ENCODE measurements at places on chromosomes 11 and 22.

- DNase-seq = peak; percentile 98
These were observed at the start of gene TMEM132A for GRCh38 chr11:60924110-60924905. TSS of gene TMEM132A (plus strand) at chr11:60924460. CDS start at chr11:60924634, 174 bp downstream.

- no peak for DNase-seq
These were observed 53.3 kb upstream of the SUSD2 start for GRCh38 chr22:24128021-24128420.

GRCh38 chr11:77397631-77398030, 76.3 kb downstream of the PAK1 start:
- no peak for DNase-seq

DNA sequence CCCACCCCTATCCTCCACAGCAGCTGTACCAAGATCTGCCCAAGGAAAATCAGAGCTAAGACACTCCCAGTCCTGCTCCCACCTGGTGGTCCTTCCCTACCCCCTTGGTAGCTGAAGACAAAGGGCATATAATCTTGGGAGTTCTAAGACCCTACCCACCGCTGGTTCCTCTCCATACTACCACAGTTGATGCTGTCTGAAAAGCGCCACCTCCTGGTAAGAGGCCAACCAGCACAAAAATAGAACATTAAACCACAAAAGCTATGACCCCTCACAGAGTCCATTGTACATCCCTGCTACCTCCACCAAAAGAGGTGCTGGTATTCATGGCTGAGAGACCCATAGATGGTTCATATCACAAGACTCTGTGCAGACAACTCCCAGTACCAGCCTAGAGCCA, 161.5 kb upstream of the ARHGAP42 start:
- peak; percentile 18 for DNase-seq

GRCh38 chr11:75867778-75868374, 52.9 kb downstream of the UVRAG start:
- peak; percentile 43 for DNase-seq

GRCh38 chr11:111368285-111368560, 10.9 kb downstream of the POU2AF1 start:
- DNase-seq = no peak

- peak; percentile 50 for DNase-seq
These were observed 30.1 kb downstream of the IGHMBP2 start for GRCh38 chr11:68933605-68934320.

DNA sequence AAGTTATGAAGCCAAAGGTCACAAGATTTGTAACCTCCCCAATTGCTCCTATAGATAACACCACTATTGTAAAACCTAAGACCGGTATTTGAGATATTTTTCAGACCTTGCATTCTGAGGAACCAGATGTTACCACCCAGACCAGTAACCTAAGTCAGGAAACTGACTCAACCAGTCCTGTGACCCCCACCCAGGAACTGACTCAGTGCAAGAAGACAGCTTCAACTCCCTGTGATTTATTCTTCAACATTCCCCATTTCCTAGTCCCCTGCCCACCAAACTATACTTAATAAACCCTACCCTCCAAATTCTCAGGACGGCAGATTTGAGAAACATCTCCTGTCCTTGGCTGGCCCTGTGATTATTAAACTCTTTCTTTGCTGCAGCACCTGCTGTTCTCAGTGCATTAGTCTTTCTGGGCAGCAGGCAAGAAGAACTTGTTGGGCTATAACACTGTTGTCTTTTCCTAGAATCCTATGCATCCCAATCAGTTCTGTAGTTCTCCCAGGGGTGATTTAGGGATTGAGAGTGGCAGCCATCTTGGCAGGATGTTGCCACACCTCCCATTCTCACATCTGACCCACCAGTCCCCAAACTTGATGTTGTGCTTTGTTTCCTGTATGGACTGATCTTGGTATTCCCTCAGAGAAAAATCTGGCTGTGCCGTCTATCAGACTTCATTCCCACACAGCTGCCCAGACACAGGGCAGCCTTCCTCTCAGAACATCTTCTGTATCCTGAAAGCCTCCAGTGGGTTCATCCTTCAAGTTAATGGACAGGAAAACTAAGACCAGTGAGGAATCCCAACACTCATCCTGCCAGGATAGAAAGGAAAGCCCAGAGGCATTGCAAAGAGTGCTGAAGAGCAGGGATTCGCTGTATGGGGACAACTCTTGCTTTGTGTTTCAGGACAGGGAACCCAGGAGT, 104.0 kb downstream of the PDE2A start:
- DNase-seq = no peak

DNA sequence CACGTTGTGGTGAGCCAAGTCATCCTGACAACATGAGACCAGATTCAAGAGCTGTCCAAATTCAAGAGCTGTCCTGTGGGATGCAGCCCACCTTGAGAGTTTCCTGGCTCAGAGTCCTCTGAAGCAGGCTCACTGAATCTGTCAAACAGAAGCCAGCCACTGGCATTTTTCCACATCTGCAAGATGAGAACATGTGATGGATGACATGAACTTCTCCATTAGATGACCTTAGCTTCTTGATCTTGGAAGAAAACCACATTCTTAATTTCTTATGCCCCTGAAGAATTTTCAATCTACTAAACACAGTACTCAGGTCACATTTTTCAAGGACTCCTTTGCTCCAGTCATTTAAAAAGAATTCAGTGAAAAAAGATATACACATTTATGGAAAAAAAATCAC, 291.0 kb downstream of the GUCY1A2 start:
- no peak for DNase-seq

- DNase-seq = no peak
These were observed 19.9 kb downstream of the TRIOBP start for GRCh38 chr22:37716708-37717107.

DNA sequence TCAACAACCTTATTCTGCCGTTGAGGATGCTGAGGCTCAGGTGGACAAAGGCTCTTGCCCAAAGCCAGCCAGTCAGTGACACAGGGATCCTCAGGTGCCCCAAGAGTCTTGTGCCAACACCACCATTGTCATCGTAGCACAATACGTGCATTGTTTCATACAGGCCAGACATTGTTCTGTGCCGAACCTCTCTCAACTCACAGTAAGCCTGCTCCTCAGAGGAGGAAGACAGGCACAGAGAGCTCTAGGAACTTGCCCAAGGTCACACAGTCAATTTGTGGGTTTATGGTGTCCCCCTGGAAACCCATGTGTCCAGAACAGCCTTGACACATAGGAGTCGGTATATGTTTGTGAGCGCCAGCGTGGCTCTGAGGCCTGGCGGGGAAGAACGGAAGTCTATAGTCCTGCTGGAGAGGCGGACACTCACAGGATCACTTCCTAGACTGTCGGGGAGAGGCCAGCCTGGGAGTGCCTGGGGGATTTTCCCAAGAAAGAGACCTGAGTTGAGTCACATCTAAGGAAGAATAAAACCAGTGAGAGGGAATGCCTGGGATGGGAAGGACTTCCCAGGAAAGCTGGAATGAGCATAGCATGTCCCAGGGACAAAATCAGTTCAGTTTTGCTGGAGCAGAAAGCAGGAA, 20.2 kb downstream of the LIF start:
- DNase-seq = no peak

- no peak for DNase-seq
These were observed 5.0 kb downstream of the CD81 start for GRCh38 chr11:2382129-2382517.

DNA sequence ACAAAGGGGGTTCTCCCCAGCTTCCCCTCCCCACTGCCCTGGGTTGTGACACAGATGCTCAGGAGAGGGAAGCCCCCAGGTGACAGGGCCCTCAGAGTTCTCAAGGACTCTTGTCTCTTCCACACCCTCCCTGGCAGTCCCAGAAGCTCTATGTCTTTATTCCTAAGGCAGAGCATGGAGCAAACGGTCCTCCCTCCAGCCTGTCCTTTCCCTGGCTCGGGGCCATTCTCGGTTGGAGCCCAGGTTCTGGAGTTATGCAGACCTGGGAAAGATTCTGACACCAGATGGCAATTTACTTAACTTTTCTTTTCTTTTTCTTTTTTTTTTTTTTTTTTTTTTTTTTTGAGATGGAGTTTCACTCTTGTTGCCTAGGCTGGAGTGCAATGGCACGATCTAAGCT, 186.6 kb downstream of the CEP164 start:
- no peak for DNase-seq

DNA sequence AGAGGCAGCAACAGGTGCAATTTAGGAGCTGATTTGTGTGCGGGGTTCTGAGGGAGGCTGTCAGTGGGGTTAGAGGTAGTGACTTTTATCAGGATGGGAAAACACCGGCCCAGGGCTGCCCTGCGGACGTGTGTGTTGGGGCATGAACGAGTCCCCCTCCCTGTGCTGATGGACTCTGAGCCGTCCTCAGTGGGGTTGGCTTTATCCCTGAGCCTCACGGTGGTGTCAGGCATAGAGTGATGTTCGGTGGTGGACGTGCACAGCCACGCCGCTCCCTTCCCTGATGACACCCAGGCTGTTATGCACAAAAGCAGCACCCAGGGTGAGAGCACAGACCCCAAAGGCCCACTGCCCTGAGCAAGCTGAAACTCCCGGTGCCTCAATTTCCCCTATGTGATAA, 809.1 kb downstream of the BRD1 start:
- DNase-seq = peak; percentile 30

GRCh38 chr22:33573479-33573878, 346.8 kb downstream of the LARGE1 start:
- no peak for DNase-seq

DNA sequence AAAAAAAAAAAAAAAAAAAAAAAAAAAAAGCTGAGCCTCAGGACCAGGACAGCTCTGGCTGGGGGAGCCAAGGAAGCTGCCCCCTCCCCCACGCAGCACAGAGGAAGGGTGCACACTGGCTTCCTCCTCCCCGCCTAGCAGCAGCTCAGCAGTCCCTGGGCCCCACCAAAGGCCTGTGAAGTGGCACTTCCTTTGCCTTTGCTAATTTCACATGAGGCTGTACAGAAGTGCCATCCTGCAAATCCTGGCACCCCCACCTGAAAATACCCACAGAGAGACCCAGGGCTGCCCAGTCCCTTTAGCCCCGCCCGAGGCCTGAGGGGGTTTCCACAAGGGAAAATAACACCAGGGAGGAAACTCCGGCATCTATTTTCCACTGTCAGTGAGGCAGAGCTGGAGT, 3.9 kb downstream of the RHOG start:
- DNase-seq = no peak

DNA sequence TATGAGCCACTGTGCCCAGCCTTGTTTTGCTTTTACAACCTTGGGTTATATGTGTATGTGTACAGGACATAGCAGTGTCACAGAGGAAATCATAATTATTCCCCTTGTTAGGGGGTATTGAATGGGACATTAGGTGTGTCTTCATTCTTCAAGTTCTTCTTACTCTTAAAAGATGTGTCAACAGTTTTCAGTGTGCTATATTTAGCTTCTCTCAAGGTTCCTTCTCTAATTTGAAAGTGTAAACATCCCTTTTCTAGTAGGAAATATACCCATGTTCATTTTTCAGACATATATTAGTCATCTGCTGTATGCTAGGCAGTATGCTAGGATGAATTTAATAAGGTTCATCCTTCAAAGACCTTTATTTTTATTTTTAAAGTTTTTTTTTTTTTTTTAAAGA, 17.1 kb downstream of the PCF11 start:
- DNase-seq = no peak

GRCh38 chr11:129972611-129973010, 30.0 kb downstream of the PRDM10 start:
- peak; percentile 34 for DNase-seq

- DNase-seq = no peak
These were observed 179.3 kb upstream of the FAT3 start for GRCh38 chr11:92045301-92045700.

GRCh38 chr22:46917771-46918101, 155.3 kb downstream of the TBC1D22A start:
- DNase-seq = no peak

DNA sequence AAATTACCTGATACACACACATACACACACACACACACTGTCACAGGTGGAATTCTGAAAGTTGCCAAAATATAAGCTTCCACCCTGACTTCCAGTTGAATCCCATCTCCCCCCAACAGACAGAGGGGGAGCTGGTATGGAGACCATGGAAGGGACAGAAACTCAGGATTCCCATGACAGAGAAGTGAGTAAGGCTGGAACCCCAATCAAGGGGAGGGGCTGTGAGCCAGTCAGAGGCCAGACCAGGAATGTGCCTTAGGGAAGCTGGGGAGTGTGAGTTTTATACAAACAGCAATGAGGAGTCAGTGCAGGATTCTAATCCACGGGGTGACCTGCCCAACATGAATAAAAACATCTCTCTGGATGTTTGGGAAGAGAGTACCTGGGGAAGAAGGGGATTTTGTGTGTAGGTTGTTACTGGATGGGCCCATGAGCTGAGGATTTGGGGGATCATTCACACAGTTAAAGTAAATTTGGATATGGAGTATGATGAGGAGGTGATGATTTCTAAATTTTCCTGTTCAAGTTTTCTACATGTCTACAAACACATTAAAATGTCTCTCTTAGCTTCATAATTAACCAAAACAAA, 38.7 kb upstream of the TOP3B start:
- DNase-seq = no peak

- DNase-seq = peak; percentile 97
These were observed 1.8 kb upstream of the CCND1 start for GRCh38 chr11:69638941-69639681.

- no peak for DNase-seq
These were observed 111.1 kb upstream of the TTC12 start for GRCh38 chr11:113203141-113203753.

- DNase-seq = peak; percentile 56
These were observed 318.6 kb upstream of the B3GAT1 start for GRCh38 chr11:134730561-134731212.

GRCh38 chr11:76805206-76805913, 22.2 kb downstream of the TSKU start:
- peak; percentile 11 for DNase-seq

GRCh38 chr11:83979593-83979992, 693.4 kb upstream of the CCDC90B start:
- DNase-seq = no peak

GRCh38 chr22:32544953-32545558, 70.4 kb downstream of the FBXO7 start:
- DNase-seq = no peak

GRCh38 chr11:13334034-13334786, 56.6 kb downstream of the BMAL1 start:
- DNase-seq = no peak
